ENCODE measurements at places on chromosomes 12 and 14.

GRCh38 chr12:47155457-47156166 lies 75.9 kb upstream of the AMIGO2 start:
- H3K27ac ChIP-seq: no peak overlapping the region
- peak; percentile 25 for DNase-seq
- H3K27me3 ChIP-seq: no peaks in the 10 kb centered on the region
- H3K36me3 ChIP-seq: no peaks in the 10 kb centered on the region
- H3K4me3 ChIP-seq: no peak overlapping the region

GRCh38 chr12:92529944-92530343 lies 172.8 kb upstream of the PLEKHG7 start:
- H3K27ac ChIP-seq: peak overlapping the region; percentile 4
- H3K27me3 ChIP-seq: no peaks in the 10 kb centered on the region
- DNase-seq: no peak
- peaks cover 6% of the 10 kb centered on the region for H3K4me1 ChIP-seq

DNA sequence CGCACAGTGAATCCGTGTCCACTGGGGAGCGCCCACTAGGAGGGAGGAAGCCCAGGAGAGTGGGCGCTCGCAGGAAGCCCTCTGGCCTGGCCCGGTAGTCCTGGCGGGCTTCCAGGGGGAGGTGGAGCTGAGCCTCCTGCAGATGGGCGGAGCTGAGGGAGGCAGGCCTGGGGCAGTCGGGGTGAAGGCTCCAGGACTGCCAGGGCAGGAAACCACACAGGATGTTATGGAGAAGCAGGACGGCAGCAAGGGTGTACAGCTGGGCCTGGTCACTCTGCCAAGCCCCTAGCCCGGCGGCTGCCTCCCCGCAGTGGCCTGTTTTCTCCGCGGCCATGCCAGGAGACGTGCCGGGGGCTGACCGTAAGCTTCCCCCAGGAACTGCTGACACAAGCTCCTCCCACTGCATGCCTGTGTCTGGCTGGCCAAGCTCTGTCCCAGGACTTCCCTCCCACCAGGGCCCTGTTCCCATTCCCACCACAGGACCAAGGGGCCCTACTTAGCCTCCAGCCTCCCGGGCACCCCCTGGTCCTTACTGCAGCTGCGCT lies 143.4 kb upstream of the C14orf180 start:
- H3K4me1 ChIP-seq: peaks cover 6% of the 10 kb centered on the region

DNA sequence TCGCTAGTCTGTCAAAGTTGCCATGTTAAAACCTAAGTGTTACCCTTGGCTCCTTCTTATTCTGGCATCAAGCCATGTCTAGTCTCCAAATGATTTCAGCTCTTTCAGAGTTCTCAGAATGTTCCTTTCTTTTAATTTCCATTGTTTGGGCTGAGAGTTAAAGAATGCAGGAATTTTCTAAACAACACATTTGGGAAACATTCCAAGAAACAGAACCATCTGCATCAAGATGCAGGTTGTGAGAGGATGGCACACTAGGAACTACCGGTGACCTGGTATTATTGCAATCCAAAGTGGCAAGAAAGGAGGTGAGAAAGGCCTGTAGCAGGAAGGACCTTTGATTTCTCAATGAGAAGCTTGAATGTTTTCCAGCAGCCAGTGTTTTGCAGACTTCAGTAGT lies 30.1 kb downstream of the SLC35F4 start:
- DNase-seq: no peak
- H3K27ac ChIP-seq: no peak overlapping the region
- no peaks in the 10 kb centered on the region for H3K27me3 ChIP-seq
- H3K4me3 ChIP-seq: no peak overlapping the region
- no peaks in the 10 kb centered on the region for H3K36me3 ChIP-seq

- no peak for DNase-seq
- H3K27me3 ChIP-seq: no peaks in the 10 kb centered on the region
- H3K36me3 ChIP-seq: peaks cover 48% of the 10 kb centered on the region
- no peak overlapping the region for H3K27ac ChIP-seq
- peaks cover 43% of the 10 kb centered on the region for H3K4me1 ChIP-seq
These were observed 2.0 kb downstream of the DDIT3 start for GRCh38 chr12:57518176-57518919.

DNA sequence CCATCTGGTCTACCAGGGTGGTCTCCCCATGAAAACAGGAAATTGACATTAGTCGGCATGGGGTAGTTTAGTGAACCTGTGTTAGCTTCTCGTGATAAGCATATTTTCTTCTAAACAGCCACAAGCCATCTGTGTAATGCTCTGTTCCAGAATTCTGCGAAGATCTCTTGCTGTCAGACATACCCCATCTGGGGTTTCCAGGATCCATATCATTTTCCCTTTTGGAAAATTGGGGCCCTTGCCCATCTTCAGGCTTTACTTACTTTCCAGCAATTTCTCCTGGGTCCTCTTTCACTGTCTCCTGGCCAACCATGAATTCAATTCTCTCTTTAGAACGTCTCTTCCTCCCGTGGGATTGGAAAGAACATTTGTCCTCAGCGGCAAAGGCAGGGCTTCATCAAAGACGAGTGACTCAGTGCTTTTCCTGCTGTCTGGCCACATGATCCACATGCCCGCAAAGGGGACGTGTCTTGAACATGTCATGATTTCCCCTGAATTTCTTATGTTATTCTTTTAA lies 21.4 kb upstream of the NCOR2 start:
- no peak overlapping the region for H3K4me3 ChIP-seq
- H3K36me3 ChIP-seq: no peaks in the 10 kb centered on the region
- no peak for DNase-seq
- H3K4me1 ChIP-seq: peaks cover 21% of the 10 kb centered on the region

DNA sequence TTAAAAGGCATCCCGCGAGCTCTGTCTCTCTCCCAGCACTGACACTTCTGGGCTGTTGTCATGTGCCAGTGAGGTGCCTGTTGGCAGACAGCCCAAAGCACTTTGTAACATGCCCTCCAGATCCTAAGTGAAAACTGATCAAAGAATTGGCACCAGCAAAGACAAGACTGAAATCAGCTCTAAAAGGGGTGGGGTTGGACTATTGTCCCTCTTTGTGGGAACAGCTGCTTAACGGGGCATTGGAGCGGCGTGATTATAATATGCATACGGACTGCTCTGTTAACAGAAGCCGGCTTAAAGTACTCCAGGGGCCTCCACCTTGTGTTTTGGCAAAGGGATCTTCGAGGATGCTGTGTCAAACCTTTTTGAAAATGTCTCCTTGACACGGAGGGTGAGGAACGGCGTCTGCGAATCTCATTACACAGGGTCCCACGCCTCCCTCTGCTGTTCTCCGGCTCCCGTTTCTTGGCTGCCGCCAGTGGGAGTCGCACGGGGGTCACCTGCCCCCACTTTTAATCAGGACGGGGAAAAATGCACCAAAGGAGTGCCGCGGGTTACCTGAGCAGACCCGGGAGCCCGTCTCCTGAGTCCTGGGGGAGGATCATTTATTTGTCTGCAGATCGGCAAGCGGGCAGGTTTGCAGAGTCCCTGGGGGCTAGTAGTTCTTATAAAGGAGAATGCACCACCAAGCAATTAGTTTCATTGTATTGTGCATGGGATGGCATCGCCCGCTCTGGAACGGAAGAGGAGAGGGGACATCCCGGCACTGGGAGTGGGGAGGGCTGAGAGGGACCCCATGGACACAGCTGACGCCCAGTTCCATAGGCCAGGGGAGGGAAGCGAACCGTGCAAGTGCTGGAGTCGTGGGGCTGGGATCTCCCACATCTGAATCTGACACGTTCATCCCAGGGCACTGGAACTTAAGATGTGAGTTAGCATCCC lies 44.3 kb downstream of the SPRING1 start:
- no peak for DNase-seq
- H3K4me3 ChIP-seq: no peak overlapping the region
- H3K4me1 ChIP-seq: peaks cover 3% of the 10 kb centered on the region

- H3K27ac ChIP-seq: peak overlapping the region; percentile 58
- H3K36me3 ChIP-seq: no peaks in the 10 kb centered on the region
- H3K4me1 ChIP-seq: peaks cover 41% of the 10 kb centered on the region
- no peaks in the 10 kb centered on the region for H3K27me3 ChIP-seq
- H3K4me3 ChIP-seq: no peak overlapping the region
These were observed 11.1 kb upstream of the GPR132 start for GRCh38 chr14:105076296-105076804.

DNA sequence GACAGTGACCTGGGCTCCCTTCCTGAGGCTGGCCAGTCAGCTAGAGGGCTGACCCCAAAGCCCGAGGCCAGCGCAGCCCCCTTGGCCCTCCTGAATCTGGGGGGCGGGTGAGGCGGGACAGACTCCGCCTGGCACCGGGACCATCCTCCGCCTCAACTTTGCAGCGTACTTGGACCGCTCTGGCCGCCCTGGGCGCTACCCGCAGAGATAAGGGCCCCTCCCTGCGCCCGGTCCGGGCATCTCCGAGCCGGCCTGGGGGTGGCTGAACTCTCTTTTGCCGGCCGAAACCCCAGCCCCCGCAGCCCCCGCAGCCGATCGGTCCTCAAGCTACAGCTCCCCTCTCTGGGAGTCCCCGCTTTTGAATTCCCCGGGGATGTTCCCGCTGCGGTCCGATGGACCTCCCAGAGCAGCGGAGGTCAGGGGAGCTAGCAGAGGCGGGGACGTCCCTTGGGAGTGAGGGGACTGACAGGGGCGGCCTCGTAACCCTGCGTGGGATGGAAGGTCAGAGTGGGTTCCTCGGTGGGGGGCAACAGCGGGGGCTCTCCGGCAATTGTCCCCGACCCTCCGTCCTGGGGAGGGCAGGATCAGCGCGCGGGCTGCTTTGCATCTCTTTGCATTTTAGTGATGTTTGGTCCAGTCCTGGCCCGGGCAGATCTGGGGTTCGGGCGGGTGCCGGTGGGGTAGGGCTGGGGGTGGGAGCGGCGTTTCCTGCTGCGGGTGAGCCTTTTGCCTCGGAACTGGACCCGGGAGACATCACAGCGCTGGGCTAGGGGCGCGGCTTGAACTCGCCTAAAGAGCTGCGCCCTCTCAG lies at the start of gene CRIP1:
CRIP1 (plus strand) TSS at position 724 of the 811 bp plus-strand sequence. CDS start 374 bp downstream, outside the sequence.
- DNase-seq: peak; percentile 61
- peaks cover 84% of the 10 kb centered on the region for H3K4me1 ChIP-seq
- H3K27me3 ChIP-seq: no peaks in the 10 kb centered on the region
- H3K27ac ChIP-seq: peak within 1 kb of the TSS; percentile 98
- peak within 1 kb of the TSS; percentile 92 for H3K4me3 ChIP-seq

- H3K36me3 ChIP-seq: no peaks in the 10 kb centered on the region
- no peak overlapping the region for H3K27ac ChIP-seq
- no peaks in the 10 kb centered on the region for H3K4me1 ChIP-seq
These were observed 113.8 kb downstream of the BCL11B start for GRCh38 chr14:99158150-99158549.

Measured in natural killer cell (primary cell).